ENCODE measurements at places on chromosomes 7 and 10. TPM values are rescaled to one million over a fixed set of nuclear protein-coding genes. Genes with fewer than 3 reads are reported as not detected.
A peak's percentile ranks its signal among the peaks of the same experiment; 100 is the strongest.

Gene SUPV3L1
- total RNA-seq: 35.6 TPM

Gene NXPH1
- total RNA-seq: 1.0 TPM

Gene EXOC6
- total RNA-seq: 17.2 TPM

Gene SLIT1
- 10.6 TPM for total RNA-seq

Gene CALCR
- 0.07 TPM for total RNA-seq

GRCh38 chr7:25075459-25075858, 49.6 kb downstream of the CYCS start:
- no peak for DNase-seq
- H3K4me3 ChIP-seq: no peak overlapping the region
- H3K27me3 ChIP-seq: no peaks in the 10 kb centered on the region
- no peak overlapping the region for H3K27ac ChIP-seq

DNA sequence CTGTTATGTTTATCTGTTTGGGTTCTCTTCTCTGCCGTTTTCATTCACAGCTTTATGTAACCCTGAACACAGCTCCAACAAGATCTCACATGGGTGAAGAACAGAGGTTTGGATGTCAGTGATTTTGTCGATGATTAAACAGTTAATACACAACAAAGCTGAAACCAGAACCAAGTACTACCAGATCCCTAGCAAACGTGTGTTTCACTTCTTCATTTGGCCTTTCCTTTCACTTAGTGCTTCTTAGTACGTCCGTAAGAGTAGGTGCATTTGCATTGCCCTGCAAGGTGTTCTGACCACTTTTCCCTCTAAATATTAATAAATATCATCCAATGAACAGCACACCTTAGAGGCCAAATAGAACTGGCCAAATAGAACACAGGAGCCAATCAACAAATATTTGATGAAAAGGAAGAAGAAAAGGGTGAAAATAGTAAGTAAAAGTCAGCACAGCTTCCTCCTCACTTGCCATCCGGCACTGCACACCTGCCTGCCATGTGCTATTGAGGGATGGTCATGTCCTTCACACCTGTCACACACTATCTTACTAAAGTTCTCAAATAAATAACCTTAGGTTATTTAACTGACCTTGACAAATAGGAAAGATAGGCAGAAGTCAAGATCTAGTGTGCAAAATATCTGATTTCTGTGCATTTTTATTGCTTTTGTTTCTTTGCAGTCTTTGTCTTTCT, 252.6 kb upstream of the ANKRD30A start:
- no peaks in the 10 kb centered on the region for H3K36me3 ChIP-seq
- H3K27ac ChIP-seq: no peak overlapping the region
- DNase-seq: no peak
- H3K4me3 ChIP-seq: no peak overlapping the region
- no peaks in the 10 kb centered on the region for H3K4me1 ChIP-seq

DNA sequence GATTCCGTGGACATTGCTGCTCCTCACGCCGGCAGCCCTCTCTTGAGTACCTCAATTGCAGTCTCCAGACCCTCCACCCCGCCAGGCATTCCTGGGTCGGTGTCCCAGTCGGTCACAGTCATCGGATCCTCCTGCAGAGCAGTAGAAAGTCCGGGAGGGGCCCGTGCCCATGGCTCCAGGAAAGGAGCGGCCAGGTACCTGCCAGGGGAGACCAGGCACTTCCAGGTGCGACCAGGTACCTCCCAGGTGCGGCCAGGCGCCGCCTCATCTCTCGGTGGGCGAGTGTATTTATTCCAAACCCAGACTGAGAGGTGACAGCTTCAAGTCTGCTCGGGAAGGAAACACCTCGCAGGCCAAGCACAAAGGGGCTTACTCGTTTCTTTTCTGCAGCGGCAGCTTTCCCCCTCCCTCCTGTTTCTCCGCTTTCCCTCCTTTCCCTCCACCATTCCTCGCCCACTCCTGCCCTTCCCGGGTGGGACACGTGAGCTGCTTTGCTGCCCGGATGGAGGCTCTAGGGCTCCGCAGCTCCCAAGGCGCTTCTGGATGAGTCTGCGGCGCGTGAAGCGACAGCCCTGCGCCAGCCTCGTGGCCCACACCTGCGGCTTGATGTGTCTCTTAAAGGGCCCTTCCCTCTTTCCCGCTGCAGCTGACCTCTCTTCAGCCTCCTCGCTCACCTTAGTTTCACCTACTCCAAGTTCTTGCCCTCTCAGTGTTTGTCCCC, 39.4 kb upstream of the AGK start:
- peaks cover 14% of the 10 kb centered on the region for H3K36me3 ChIP-seq
- DNase-seq: no peak
- H3K27me3 ChIP-seq: peaks cover 53% of the 10 kb centered on the region
- H3K4me1 ChIP-seq: peaks cover 11% of the 10 kb centered on the region
- no peak overlapping the region for H3K27ac ChIP-seq
- peak overlapping the region; percentile 42 for H3K4me3 ChIP-seq

- H3K36me3 ChIP-seq: no peaks in the 10 kb centered on the region
- no peak for DNase-seq
- no peaks in the 10 kb centered on the region for H3K4me1 ChIP-seq
- no peak overlapping the region for H3K27ac ChIP-seq
These were observed 135.6 kb upstream of the RET start for GRCh38 chr10:42941295-42941644.

DNA sequence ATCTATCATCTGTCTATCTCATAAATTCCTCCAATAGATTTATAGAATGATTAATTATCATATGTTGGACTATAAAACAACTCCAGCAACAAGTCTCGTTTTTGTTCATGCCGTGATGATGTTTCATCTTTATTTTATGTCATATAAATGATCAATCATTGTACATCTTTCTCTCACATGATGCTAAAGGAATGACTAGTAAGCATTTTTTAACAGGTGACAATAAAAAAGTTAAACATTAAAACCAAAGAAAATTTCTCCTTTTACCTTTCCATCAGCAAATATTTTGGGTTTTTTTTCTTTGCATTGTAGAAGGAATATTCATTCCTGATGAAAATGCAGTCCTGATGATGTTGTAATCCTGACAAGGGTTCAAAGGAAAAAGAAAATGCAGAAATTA, 41.4 kb downstream of the AKR1C3 start:
- DNase-seq: no peak
- H3K27ac ChIP-seq: no peak overlapping the region
- no peak overlapping the region for H3K4me3 ChIP-seq
- no peaks in the 10 kb centered on the region for H3K27me3 ChIP-seq
- no peaks in the 10 kb centered on the region for H3K36me3 ChIP-seq

DNA sequence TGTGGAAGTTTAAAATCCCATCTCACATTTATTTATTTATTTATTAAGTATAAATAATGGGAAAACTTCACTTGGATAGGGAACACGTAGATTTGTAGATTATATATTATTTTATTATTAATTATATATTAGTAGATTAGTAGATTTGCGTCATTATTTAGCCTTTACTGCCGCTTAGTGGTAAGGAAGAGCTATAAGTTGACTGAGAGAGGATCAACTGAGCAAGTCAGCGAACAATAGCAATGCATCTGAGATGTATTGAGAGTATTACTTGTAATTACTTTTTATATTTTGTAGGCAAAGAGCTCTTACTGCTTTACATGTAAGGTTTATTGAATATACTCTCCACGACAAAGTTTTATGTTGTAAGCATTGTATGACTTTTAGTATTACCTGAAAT, 244.5 kb upstream of the ANKRD30A start:
- no peak overlapping the region for H3K4me3 ChIP-seq
- no peaks in the 10 kb centered on the region for H3K4me1 ChIP-seq
- peaks cover 24% of the 10 kb centered on the region for H3K27me3 ChIP-seq
- no peaks in the 10 kb centered on the region for H3K36me3 ChIP-seq
- DNase-seq: no peak

All from neural crest cell (in vitro differentiated cells).